ENCODE measurements at places on chromosomes 16 and 17.
A peak's percentile ranks its signal among the peaks of the same experiment; 100 is the strongest.

DNA sequence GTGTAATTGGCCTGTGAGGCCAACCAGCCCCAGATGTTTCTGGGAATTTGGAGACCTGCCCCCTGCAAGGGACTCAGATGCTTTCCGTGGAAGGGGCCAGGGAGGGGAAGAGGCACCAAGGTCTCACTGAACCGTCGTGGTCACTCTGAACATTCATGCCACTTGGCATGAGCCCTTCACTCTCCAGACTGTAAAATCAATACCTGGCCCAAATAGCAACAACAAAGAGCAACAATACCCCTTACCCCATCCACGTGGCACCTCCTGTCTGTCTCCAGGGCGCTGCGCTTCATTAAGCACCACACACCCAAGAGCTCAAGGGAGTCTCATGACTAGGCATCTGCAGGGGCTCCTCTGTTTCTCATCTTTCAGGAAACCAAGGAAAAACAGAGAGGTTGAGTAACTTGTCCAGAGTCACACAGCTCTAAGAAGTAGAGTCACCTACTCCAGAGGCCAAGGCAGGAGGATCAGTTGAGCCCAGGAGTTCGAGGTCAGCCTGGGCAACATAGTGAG is 52.8 kb downstream of the SOCS1 start:
- no peak for DNase-seq

GRCh38 chr16:1325261-1325660 is 8.2 kb upstream of the BAIAP3 start:
- DNase-seq, result no peak

DNA sequence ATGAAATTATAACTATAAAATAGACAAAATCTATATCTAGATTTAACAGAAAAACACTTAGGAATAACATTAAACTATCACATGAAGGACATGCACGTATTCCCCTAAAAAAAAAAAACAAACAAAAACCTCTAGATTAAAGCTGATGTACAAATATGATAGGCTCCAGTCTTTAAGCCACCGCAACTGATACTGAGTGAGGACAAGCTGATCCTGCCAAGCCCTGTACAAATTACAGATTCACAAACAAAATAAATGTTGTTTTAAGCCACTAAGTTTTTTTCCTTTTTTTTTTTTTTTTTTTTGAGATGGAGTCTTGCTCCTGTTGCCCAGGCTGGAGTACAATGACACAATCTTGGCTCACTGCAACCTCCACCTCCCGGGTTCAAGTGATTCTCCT is 35.3 kb downstream of the SMURF2 start:
- DNase-seq, result no peak

- no peak for DNase-seq
These were observed 56.5 kb downstream of the ACTG1 start for GRCh38 chr17:81456091-81456490.

DNA sequence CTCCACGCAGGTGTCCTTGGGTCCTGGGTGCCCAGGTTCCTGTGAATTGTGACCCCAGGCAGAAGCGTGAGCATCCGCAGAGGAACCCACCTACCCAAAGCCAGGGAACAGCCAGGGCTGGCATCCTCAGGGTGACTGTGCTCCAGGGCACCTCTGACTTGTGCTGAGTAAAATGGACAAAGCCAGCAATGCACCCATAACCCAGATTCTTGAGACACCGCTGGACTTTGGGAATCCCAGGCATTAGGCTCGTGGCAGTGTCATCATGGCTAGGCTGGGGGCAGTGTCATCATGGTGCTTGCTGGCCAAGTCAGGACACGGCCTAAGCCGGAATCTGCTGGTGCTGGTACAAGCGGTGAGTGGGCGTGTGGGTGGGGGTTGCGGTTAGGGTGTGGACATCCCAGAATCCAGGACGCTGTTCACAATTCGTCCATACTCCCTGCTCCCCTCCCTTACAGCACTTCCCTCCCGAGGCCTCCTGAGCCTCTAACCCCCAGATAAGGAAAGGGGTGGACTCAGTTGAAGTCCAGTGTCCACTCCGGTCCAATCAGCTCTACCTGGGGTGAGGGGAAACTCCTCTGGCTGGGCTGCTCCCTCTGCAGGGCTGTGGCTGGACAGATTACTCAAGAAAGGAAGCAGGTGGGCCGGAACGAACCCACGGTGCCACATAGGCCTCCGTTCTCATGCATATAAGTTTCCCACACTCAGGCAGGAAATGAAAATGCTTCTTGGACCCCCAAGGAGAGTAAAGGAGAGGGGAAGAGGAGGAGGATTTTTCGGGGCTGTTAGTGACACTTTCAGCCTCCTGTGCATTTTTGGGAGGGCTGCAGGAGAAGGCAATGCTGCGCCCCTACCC is 138.9 kb downstream of the SEC14L1 start:
- no peak for DNase-seq

DNA sequence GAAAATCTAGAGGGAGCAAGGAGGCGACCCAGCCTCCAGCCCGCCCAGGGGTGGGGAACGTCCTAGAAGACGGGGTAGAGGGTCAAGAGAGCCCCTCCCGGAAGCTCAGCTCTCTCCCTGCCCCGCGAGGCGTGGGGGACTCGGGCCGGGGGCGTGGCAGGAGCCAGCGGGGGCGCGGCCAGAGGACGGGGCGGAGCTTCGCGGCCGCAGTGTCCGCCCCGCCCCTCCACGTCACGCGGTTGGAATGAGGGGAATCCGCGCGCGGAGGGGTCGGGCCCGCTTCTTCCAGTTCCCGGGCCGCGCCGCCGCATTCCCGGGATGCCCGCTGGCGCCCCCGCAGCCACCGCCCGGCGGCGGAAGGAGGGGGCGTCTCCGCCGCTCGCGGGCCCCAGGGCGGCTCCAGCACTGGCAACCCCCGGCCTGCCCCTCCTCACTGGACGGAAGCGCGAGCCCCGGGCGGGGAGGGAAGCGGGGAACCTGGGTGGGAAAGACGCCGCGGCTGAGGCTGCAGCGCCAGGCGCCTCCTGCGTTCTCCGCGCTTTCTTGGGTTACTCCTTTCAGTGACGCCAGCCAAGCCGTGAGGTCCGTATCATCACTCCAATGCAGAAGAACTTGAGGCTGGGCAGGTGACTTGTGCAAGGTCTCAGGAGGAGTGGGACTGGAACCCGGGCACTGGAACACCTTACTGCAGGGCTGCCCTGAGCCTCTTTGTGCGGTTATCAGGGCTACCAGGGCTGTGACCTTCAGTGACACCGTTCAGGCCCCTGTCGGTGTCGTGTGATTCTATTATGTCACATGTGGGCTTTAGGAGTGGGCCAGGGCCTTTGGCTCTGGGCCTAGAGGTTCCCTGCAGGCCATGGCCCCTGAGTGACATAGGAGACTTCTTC is 4.3 kb downstream of the MYO1C start:
- no peak for DNase-seq

DNA sequence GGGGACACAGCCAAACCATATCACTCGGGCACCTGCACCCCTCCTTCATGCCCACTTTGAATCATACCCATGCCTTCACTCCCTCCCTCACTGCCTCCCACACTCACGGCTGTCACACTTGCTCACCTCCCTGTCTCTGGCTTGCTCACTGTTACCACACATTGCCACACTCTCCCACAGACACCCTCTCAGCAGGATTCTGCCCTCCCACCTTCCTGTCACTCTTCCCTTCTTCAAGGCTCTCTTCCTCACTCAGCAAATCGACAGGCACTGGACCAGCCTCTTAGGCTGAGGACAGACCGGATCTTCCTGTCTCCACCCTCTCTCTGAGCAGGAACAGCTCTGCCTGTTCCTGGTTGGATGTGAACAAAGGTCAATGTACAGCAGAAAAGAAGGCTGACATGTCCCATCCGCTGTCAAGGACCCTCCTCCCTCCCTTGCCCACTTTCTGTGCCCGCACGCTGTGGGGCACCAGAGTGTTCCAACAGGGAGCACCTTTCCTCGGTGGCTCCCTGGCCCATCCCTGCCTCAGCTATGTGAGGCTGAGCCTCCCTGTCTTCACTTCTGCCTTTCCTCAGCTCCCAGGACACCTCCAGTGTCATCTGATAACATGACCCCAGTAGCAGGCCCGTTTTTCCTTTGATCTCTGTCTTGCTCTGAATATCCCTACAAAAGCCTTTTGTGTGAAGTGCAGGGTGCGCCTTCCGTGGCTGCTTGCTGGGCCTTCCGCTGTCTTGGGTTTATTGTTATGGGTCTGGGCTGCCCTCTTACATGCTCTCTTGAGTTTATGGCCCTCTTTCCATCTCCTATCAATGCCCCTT is 47.0 kb downstream of the CCDC182 start:
- DNase-seq, result no peak

- no peak for DNase-seq
These were observed at the start of gene ZPBP2 for GRCh38 chr17:39867880-39868553. TSS of gene ZPBP2 (plus strand) at chr17:39868202. CDS start at chr17:39868355, 153 bp downstream.

DNA sequence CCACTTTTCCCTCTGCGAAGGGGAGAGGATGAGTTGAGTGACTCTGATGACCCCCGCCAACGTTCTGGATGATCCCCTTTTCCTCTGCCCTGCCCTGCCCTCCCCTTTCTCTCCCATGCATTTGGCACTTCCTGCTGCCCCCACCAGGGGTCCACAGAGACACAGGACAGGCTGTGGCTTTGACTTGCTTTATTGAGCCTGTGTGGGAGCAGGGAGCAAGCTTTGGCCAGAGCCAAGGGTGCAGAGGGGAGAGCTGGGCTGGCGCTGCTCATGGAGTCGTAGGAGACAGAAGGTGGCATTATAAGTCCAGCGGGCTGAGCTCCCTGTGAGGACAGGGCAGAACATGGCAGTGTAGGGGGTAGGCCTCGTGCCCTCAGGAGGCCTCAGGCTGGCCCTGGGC is 1.6 kb downstream of the PPY start:
- DNase-seq, result no peak

GRCh38 chr17:42485680-42486079 is 27.0 kb downstream of the ATP6V0A1 start:
- no peak for DNase-seq

DNA sequence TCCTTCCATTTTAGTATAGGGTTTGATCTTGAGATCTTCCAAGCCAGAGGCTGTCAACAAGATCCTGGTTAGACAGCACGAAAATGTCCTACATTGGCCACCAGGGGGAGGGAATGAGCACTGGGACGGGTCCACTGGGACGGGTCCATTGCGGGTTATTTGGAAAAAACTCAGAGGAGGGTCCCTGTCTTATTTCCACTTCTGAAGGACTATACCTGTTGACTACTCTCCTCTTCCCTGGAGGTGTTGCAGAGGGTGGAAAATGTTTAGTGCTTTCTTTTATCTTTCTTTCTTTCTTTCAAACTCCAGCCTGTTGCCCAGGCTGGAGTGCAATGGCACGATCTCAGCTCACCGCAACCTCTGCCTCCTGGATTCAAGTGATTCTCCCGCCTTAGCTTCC is 2.5 kb downstream of the TTLL6 start:
- peak; percentile 15 for DNase-seq
